ENCODE measurements at places on chromosomes 6 and 20.

- no peak for DNase-seq
These were observed 16.8 kb downstream of the EBF4 start for GRCh38 chr20:2709205-2709981.

GRCh38 chr20:41692479-41693135 lies 74.4 kb upstream of the CHD6 start:
- peak; percentile 94 for DNase-seq

GRCh38 chr20:32841174-32841573 lies 17.5 kb upstream of the EFCAB8 start:
- DNase-seq = no peak

DNA sequence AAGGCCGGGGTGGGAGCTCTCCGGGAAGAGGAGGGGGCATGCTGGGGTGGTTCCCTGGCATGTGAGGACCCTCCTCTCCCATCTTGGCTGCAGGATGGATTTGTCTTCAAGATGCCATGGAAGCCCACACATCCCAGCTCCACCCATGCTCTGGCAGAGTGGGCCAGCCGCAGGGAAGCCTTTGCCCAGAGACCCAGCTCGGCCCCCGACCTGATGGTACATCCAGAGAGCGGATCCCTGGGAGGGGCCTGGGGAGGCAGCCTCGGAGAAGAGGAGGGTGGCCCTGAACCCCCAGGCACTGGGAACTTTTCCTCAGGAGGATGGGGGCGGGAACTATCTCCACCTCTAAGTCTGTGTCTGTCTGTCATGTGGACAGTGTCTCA lies 4.8 kb downstream of the CDC25B start:
- DNase-seq = no peak

GRCh38 chr6:70312165-70312745 lies 9.4 kb upstream of the COL9A1 start:
- DNase-seq = peak; percentile 68

- DNase-seq = peak; percentile 17
These were observed 92.3 kb downstream of the EDN3 start for GRCh38 chr20:59392736-59393135.

GRCh38 chr6:81812401-81812800 lies 59.9 kb upstream of the TENT5A start:
- peak; percentile 36 for DNase-seq

DNA sequence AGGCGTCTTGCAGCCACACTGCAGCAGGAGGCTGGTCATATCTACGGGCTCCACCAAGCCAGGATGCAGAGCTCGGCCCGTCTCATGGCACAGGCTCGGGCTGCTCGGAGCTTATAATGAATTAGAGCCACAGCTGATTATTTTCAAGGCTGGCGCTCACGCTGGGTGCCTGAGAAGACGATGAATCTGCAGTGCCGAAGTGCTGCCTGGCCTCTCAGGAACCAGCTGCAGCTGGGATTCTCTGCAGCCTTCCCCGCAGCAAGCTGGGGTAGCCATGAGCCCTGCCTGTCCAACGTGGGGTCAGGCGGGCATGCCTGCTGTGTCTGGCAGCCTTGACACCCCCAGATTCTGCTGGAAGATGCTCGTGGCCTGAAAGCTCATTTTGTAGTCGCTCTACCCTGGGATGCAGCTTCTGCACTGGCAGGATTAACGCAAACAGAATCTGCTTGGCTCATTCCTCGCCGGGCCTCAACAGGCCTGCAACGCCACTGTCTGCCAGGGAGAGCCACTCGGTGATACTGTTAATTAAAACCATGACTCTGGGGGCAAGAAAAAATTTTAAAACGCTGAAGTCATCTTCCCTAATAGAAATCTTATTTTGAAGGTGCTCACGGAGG lies 104.3 kb downstream of the CDH26 start:
- no peak for DNase-seq

All from NB4 (cell line).